Aorta (tissue), 5 donors: ENCODE measurements at places on chromosomes 5 and 9. TPM values are rescaled to one million over a fixed set of nuclear protein-coding genes. Genes with fewer than 3 reads are reported as not detected.

DNA sequence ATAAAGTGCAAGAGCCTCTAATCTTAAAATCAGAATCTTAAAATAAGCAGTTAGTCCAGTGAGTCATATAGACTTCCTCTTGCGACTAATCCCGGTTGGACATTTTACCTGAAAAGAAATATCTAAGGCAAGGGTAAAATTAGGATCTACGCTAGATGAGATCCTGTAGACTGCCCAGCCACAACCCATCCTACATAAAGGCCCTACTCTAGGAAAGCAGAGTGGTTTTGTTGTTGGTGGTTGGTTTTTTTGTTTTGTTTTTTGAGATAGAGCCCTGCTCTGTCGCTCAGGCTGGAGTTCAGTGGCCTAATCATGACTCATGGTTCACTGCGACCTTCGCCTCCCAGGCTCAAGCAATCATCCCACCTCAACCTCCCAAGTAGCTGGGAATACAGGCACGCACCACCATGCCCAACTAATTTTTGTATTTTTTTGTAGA is 6.9 kb downstream of the TSC1 start:
- DNase-seq = no peak

GRCh38 chr5:149682532-149683075 is 47.5 kb upstream of the PPARGC1B start:
- no peak for DNase-seq

GRCh38 chr5:17388717-17389116 is 109.3 kb upstream of the TAF11L2 start:
- no peak for DNase-seq

- no peak for DNase-seq
Observed at GRCh38 chr5:31064215-31064614, 129.3 kb upstream of the CDH6 start.

GRCh38 chr9:128163027-128163515 is 3.0 kb downstream of the BBLN start:
- no peak for DNase-seq

The GRIN3A gene
- 0.13 TPM for total RNA-seq

The IFNB1 gene
- total RNA-seq = not detected

The LIX1 gene
- not detected for total RNA-seq
